NCI-H510A treated with DMSO at 0.1 percent for 48 hours (cell line): ENCODE measurements at places on chromosomes 2 and 18.

DNA sequence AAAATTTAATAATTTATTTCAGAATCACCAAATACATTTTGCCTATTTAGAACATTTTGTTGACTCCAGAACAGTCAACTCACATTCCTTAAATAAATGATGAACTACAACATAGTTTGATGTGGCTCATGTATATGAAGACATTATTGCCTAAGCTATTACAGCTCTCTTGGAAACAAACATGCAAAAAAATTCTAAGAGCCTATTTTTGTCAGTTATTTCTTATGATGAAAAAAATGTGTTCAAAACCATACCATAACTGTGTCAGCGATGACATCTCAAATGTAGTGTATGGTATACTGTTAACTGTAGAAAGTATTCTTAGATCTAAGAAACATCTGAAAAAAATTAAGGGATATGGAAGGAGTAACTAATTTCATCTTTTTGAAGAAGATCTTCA, 6.3 kb upstream of the EMILIN2 start:
- no peak for DNase-seq

- peak; percentile 72 for DNase-seq
Observed at GRCh38 chr2:164314148-164314547, 307.1 kb downstream of the GRB14 start.

- DNase-seq: no peak
Observed at GRCh38 chr2:16437189-16437588, 228.4 kb downstream of the CYRIA start.

GRCh38 chr2:241180495-241180894, 8.0 kb upstream of the ANO7 start:
- no peak for DNase-seq

- peak; percentile 37 for DNase-seq
Observed at GRCh38 chr2:159290289-159290907, 3.9 kb upstream of the WDSUB1 start.

- no peak for DNase-seq
Observed at GRCh38 chr2:54099829-54100585, 15.4 kb upstream of the ACYP2 start.

DNA sequence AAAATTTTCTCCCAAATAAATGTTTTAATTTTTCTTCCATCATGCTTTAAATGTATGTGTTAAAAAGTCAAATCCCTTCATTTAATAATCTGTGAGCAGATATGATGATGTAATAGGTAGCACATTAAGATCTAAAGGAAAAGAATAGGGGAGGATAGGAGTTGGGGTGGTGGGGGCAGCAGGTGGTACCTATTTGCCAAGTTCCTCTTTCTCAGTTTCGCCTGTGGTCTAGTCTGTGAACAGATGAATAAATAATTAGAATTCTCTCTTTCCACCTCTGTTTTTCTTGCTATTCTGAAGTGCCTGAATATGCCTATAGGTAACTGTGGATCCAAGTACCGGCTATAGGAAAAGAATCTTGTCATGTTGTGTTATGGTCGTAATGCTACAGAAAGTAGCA, 152.5 kb downstream of the NRXN1 start:
- no peak for DNase-seq

DNA sequence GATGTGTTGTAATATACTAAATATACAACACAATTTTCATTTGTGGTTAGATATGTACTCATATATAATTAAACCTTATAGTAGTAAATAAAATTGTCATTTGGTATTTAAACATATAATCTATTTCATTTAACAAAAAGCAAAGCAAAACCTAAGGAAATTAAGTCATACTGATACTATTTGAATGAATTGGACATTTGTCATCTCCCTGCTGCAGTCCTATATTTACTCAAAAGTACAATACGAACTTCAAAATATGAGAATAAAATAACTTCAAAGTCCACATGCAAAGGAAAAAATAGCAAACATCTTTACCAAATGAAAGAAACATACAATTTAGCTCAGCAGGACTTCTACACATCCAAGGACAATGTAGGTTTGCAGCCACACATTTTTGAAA, 11.8 kb upstream of the HAT1 start:
- no peak for DNase-seq

- no peak for DNase-seq
Observed at GRCh38 chr18:2572171-2572569, 813 bp downstream of the NDC80 start.

DNA sequence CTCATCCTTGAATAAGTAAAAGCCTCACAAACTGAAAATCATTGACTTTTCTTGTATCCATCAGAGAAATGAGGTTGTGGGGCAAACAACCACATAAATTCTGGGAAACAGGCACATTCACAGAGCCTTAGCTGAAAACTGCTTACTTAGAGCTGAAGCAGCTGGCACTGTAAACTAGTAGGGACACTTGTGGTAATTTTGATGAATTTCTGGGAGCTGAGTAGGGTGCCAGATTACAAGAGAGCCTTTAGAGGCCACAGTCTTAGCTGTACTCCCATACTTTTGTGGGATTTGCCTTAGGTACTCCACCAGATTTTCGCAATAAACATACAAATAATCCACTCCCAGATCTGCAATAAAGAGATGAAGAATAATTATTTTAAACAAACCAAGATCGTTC, 315.2 kb downstream of the TMX3 start:
- DNase-seq: no peak

DNA sequence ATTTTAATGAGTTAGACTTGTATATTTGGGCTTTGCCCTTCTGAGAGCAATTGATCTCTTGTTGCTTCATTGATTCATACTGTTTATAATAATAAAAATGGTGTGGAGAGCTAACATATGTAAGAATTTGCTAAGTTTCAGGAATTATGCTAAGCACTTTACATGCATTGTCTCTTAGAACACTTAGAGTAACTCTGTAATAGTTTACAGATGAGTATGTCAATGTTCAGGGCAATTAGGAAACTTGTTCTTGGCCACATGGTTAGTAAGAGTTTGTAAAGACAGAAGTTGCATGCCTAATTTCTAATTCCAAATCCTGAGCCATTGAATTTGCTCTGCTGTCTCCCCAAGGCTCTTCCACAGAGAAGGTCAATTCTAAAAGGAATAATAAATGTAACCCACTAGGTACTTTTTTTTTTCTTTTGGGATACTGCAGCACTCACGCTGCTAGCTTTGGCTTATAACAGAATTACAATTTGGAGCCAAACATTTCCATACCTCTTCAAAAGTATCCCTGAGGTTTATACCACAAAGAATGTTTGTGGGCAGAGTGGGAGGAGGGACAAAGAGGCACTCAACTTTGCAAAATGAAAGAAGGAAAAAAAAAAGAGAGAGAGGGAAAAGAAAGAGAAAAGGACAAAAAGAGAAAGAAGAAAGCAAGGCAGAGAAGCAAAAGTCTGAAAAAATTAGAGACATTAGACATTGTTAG, 232.4 kb downstream of the CALCRL start:
- no peak for DNase-seq

GRCh38 chr2:128170776-128171175, 79.8 kb downstream of the UGGT1 start:
- DNase-seq: no peak

DNA sequence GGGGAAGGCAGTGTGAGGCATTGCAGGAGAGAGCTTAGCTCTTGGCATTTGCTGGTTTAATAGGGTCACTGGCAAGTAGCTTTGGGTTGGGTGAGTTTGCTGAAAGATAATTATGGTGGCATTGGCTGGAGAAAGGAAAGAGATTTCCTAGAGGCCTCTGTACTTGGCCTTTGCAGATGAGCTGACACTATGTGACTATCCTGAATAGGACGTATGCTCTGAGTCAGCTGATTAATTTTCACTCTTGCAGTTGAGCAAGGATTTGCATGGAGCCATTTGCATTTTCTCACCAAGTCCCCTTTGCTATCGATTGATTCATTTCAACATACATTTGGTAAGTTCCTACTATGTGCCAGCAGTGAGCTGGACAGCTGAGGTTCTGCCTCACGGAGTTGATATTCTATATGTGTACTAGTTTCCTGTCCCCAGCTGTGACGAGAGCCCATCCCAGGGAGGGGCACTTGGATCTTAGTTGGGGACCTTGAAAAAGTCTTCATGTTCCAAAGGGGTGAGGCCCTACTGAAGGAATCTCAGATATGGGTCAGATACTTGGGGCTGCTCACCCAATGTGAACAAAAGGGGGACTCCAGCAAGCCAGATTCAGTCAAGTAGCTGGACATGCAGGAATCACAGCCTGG, 245.7 kb downstream of the LOXHD1 start:
- DNase-seq: no peak

DNA sequence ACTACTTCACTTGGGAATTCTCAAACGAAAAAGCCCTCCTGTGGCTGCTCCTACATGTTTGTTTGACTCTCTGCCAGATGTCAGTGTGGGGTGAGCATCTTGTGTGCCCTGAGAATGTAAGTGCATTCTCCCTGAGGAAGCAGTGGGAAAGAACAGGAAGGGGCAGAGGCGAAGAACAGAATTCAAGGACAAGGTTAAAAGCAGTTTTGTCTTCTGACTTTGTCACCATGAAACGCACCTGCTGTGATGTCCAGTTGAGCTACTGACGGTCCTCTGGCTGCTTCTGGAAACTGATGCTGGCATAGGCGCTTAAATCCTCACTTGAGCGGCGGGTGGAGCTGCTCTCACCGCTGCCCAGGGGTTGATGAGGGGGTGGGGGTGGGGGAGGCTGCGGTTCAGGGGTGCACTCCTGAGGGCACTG, 4.9 kb downstream of the IRS1 start:
- no peak for DNase-seq

DNA sequence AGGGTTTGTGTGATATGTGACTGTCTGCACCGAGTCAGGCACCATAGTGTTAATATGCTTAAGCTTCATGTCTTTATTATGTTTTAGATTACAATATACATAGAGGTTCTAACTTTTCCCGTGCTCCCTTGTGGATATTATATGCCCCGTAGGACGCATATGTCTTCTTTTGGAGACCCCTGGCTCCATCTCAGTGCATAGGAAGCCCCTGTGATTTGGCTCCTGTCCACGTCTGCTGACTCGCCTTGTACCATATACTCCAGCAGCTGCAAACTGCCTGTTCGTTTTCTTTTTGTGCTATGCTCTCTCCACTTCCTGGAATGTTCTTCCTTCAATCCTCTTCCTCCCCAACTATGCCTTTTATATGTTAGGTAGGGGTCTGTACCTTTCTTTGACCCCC, 110.9 kb downstream of the PTRHD1 start:
- DNase-seq: no peak

DNA sequence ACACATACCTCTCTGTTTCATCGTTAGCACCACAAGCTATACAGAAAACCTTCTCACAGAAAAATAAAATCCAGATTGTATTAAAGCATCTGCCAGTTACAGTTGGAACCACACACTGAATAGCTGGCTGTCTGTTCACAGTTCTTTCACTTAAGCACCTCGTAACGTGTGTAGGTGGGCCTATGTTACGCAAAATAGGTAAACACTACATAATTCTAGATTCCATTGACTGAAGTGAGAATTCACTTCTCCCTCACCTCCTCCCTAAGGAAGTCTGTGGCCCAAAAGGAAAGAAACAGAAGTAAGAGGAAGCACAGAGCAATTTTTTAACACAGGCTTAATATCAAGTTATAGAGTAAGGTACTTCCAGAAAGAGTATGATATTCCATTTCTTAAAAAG, 24.9 kb downstream of the PELI1 start:
- no peak for DNase-seq

- no peak for DNase-seq
Observed at GRCh38 chr2:136482966-136483365, 282.4 kb upstream of the THSD7B start.

- DNase-seq: no peak
Observed at GRCh38 chr2:69962986-69963730, 1.7 kb upstream of the ASPRV1 start.

DNA sequence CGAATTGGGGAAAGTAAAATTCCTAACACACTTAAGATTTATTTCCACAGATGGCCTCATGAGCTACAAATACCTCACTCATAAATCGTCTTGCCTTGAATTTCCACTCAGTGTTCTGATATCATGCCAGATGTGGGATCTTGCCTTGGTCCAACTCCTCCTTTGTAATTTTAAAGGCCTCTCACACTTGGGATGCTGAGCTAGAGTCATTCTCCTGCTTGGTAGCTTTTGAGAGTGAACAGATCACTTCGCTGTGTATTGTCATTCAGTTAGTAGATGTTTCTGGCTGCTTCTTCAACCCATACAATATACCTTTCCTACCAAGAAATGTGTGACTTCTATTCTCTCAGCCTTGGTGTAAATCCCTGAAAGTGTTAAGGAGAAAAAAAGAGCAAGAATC, 309.2 kb downstream of the NRXN1 start:
- no peak for DNase-seq

DNA sequence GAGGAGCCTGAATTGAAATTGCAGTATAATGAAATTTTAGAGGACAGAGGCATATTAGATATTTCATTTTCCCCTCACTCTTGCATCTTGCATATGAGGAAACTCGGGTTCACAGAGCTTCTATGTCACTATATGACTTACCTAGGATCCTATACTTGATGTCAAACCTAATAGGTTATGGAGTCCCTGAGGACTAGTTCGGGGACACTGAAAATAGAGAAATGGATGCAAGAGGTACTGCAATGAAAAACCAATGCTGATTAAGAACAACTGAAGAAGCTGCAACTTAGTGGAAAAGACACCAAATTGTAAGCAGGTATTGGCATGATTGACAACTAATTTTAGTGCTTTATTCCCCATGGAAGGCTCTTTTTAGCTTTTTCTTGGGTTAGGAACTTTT, 210.1 kb downstream of the IKZF2 start:
- peak; percentile 43 for DNase-seq

- peak; percentile 61 for DNase-seq
Observed at GRCh38 chr2:57906152-57906732, 140.4 kb upstream of the VRK2 start.

GRCh38 chr2:151840216-151841046, 12.2 kb upstream of the ARL5A start:
- no peak for DNase-seq

DNA sequence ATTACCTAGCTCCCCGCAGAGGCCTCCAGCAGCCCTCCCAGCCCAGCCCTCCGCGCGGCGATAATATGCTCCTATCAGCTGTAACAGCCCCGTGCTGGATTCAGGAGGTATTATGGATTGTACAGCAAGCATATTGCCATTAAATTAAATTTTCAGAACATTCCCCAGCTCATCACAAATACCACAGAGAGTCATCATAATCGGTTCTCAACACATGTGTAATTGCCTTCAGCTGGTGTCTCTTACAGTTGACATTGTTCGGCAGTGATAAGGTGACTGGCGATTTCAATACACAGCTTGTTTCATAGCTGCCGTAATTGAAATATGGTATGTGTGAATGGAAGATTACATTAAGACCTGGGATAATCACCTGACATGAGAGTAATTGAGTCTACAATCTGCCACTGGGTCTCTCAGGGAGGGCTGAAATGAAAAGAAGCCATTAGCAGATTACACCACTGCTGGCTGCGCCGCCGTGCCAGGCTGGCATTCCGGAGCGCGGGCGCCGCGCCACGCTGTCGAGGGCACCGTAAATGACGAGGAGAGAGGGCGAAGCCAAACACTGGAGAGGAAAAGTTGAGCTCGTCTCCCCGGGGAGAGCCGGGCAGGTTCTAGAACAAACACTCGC, 549.4 kb upstream of the SALL3 start:
- DNase-seq: no peak

- DNase-seq: no peak
Observed at GRCh38 chr2:98496750-98497493, 52.3 kb downstream of the INPP4A start.

GRCh38 chr18:37913051-37913450, 347.5 kb upstream of the CELF4 start:
- DNase-seq: no peak
